ENCODE measurements at places on chromosomes 3 and 15.

GRCh38 chr15:99550077-99550476 is 15.7 kb upstream of the MEF2A start:
- no peak for DNase-seq

DNA sequence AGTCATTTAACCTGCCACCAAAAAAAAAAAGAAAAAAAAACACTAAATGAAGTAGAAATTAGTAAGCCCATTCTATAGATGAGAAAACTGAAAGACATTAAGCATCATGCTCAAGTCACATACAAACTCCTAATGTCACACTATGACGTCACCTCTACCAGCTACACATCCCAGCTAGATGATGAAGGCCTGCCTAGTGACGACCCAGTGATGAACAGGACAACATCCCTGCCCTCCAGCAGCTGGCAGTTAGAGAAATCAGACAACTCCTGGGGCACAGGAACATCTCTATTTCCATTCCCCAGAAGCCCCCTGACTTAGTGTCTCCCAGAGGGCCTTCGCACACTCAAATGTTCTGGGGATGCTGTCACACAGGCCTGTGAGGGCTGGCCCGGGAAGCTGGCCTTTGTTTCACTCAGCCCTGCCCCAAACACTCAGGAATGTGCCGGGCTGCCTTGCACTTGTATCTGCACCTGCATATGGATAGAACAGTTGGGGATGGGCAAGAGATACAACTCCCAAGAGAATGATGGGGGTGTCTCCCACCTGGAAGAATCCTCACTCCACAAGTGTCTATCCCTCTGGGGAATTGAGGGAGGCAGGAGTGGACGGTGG is 7.0 kb upstream of the HAPLN3 start:
- DNase-seq: no peak

DNA sequence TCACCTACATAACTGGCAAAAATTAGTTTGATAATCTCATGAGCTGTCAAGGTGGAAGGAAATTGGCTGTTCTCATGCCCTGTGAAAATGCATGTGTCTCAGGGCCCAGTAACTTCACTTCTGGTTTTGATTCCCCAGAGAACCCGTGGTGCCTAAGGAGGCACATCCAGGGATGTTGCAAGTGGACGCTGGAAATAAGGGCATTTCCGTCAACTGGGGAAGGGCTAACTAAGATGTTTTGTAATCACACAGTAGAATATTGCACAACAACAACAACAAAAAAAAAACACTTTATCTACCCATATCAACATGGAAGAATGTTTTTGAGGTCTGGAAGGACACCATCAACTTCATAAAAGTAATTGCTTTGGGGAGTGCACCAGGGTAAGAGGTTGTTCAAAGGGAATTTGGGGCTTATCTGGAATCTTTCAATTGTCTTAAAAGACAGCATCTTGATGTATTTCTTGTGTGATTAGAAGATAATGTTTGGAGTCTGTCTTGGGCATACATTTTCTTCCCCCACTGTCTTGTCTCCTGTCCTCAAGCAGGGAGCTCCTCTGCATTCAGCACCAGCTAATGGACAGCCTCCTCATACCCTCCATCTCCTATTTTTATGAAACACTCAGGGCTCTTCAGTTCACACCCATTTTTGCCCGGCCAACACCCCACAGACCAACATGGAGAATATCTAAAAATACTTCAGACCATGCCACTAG is 37.2 kb upstream of the PRR20G start:
- DNase-seq: no peak

- DNase-seq: no peak
Measured at GRCh38 chr3:133159498-133160475, 121.6 kb downstream of the TMEM108 start.

GRCh38 chr15:55823191-55823670 is 80.3 kb upstream of the PRTG start:
- DNase-seq: no peak

DNA sequence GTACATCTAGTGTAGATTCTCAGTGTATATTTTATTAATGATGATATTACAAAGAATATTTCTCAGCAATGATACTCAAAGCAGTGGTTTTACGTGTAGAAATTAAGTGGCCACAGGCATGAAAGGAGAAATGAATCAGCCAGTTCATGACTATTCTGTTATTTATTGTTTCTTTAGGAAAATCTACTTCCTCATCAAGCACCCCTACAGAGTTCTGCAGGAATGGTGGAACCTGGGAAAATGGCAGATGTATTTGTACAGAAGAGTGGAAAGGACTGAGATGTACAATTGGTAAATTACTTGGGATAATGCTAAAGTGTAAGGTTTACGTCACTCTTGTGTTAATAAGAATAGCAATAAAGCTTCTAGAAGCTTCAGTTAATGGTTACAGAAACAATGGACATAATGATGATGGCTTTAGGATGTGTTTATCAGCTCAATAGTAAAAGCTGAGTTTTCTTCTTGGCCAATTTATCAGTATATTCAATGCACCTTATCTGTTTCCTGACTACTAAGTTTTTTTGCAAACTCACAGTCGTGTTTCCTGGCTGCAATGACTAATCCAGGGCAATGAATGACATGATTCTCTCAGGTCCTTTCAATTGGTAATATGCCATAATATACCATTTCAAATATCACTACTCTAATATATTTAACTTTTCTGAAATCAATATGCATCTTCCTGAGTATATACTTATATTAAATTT is 20.2 kb downstream of the ADGRG7 start:
- no peak for DNase-seq

- DNase-seq: peak; percentile 14
Measured at GRCh38 chr3:158731938-158732855, at the start of gene RARRES1. RARRES1 (minus strand) TSS chr3:158732457; CDS start chr3:158732415, 42 bp downstream.

- DNase-seq: no peak
Measured at GRCh38 chr3:8519156-8519555, 17.5 kb downstream of the LMCD1 start.

GRCh38 chr15:60355148-60355857 is 42.5 kb downstream of the ANXA2 start:
- DNase-seq: no peak

DNA sequence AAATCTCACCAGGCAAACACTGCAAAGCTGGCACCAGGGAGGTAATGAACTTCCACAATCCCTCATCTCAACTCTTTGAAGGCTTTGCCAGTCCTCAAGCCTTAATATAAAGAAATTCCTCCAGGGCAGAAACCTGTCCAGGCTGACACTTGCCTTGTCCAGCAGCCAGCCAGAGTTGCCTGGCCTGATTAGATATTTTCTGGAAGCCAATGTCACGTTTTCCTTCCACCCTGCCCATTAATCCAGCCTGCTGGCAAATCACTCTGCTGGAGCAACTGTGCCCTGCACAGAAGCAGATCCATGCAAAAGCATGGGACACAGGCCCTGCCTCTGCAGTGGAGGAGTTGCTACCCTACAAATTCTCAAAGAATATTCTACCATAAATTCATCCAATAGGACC is 56.5 kb downstream of the HEG1 start:
- DNase-seq: no peak

- no peak for DNase-seq
Measured at GRCh38 chr3:79018671-79019136, 749.1 kb downstream of the ROBO1 start.

DNA sequence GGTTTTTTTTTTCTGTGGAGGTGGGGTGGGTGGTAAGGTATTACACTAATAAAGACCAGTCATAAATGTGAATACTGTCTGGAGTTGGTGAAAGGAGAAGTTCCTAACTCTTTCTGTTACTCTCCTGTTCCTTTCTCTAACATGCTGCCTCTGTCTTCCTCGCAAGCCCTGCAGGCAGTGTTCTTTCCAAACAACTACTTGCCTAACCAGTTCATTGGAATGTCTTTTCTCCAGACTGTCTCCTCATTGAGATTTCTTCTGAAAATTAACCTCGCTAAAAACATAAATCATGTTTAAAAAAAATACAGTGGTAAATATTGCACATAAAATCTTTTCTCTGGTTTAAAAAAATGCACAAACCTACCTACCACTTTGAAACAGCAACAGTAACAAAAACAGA is 135.2 kb downstream of the TP63 start:
- no peak for DNase-seq

GRCh38 chr15:64092864-64093626 is 593 bp downstream of the CIAO2A start:
- peak; percentile 16 for DNase-seq

DNA sequence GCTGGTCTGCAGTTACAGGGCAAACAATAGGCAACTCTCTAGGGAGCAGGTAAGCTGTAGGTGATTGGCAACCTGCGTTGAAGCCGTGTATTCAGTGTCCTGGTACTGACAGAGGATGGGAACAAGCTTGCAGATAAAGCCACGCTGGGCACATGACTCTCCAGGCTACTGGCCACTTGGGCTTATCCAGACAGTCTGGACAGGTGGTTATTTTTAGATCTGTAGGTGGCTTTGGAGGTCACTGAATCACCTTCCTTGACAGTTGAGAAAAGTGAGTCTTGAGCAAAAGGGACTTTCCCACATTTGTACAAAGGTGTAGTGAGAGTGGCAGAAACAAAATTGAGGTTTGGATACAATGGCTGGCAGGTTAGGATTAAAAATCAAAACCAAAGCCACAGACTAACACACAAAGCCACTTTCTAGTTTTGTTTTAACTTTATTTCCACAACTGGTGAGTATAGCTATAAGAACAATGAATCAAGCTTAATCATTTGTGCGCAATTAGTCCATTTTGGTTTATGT is 22.3 kb upstream of the IL1RAP start:
- no peak for DNase-seq

GRCh38 chr3:152539191-152539764 is 270.5 kb downstream of the MBNL1 start:
- no peak for DNase-seq

DNA sequence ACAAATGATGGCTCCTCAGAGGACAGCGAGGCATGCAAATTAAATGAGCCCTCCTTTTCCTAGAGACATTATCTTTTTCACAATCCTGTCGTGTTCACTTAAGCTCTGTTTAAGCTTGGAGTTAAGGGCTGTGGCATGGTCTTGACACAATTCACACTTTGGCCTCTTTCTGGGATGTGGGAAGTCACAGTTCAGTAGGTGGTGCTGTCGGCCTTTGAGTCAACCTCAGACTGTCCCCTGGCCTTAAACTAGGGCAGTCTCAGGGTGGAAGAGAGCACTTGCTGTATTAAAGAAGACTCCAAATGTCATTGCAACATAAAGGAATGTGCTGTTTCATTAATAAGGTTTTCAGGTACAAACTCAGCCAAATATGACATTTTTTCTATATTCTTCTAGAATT is 351.0 kb downstream of the MCTP2 start:
- no peak for DNase-seq

- no peak for DNase-seq
Measured at GRCh38 chr15:49361370-49361769, 61.7 kb upstream of the FGF7 start.

DNA sequence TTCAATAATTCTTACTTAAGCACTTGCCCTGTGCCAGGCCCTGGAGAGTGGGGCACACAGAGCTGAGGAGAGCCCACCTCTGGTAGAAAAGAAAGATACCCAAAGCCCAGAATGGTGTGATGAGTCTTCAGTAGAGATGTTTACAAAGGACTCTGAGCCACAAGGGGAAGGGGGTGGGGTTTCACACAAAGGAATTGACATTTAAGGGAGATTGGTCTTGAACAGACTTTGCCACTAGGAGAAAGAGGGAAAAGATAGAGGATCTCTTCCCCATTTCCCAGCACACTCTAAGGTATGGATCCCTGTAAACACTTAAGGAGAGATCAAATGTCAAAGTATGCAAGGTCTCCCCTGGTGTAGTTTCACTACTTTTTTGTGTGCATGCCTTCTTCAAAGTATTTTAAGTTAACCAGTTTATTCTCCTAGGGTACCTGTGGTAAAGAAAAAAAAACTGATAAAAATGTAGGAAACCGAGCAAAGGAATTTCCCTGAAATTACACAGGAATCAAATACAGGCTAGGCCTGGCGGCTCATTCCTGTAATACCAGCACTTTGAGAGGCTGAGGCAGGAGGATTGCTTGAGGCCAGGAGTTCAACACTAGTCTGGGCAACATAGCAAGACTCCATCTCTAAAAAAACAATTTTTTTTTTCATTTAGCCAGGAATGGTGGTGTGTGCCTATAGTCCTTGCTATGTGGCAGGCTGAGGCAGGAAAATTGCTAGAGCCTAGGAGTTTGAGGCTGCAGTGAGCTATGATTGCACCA is 117.6 kb upstream of the SKOR1 start:
- DNase-seq: no peak

DNA sequence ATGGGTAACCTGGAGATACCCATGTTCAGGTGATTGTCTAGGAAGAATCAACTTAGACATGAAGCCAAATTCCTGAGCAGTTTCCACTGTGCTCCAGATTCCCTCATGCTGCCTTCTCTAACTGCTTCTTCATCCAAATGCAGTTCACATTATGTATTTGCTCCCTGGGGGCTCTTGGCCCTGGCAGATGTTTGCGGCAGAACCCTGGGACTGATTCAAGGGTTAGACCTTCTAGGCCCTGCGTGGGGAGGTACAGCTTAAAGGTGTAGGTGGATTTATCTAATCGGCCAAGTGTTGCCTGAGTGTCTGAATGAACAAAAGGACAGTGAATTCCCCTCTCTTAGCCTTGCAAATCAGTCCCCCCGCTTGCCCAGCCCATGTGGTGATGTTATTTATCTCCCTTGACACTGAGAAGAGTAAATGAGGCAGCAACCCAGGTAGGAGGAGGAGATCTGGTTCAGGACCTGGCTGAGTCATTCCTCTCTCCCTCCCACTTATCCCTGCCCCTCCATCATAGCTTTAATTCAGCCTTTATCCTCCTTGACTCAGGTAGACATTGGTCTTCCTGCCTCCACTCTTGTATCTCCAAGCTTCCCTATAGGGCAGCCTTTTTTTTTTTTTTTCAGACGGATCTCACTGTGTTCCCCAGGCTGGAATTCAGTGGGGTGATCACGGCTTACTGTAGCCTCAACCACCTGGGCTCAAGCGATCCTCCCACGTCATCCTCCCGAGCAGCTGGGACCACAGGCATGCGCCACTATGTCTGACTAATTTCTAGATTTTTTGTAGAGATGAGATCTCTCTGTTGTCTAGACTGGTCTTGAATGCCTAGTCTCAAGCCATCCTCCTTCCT is 54.8 kb downstream of the MAGEF1 start:
- no peak for DNase-seq

DNA sequence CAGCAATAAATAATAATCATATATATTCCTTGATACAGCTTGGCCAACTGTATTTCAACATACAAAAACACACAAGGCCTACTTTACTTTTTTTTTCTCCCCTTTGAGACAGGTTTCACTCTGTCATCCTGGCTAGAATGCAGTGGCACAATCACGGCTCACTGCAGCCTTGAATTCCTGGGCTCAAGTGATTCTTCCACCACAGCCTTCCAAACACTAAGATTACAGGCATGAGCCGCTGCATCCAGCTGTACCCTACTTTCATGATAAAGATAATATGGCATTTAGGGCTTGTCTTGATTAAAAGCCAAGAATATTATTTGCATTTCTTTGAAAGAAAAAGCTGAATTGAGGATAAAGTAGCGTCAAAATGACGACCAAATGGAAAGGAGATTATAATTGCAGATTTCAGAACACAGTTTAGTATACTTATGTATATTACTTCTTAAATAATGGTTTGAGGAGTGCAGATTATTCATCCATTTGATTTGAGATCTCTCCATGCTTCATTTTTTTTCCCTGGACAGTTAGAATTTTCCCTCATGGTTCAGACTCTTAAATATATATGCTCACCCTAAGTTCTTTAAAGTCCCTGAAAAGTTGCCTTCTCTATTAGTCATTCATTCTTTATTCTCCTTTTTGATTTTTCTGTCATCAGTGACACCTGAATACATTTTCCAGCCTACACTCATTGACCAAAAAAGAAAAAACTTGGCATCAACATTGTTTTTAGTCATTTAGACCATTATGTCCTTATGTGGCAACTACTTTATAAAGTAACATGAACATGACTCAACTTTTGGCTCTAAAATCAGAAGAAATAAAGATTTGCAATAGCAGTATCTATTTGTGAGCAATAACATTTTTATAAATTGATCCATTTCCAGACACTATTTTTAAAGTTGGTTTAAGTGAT is 48.5 kb upstream of the MLF1 start:
- DNase-seq: no peak

Measured in activated gamma-delta T cell treated with Interleukin-2 at 50 U/mL for 16 hours (primary cell).